Nephron progenitor cell (in vitro differentiated cells): ENCODE measurements at places on chromosomes 1 and 21.

DNA sequence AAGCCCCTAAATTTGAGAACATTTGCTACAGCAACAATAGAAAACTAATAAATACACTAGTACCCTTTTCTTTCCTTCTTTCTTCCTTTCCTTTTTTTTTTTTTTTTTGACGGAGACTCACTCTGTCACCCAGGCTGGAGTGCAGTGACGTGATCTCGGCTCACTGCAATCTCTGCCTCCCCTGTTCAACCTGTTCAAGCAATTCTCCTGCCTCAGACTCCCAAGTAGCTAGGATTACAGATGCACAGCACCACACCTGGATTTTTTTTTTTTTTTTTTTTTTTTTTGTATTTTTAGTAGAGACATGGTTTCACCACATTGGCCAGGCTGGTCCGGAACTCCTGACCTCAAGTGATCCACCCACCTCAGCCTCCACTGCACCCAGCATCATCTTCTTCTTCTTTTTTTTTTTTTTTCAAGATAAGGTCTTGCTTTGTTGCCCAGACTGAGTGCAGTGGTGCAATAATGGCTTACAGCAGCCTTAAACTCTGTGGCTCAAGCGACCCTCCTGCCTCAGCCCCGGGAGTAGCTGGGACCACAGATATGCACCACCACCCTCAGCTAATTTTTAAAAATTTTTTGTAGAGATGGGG is 19.6 kb upstream of the CBR3 start:
- no peak for DNase-seq

GRCh38 chr1:205554026-205554811 is 49.8 kb downstream of the CDK18 start:
- DNase-seq, result no peak

- DNase-seq, result no peak
Measured at GRCh38 chr1:172344444-172344843, 76.0 kb upstream of the C1orf105 start.

GRCh38 chr1:226692051-226692792 is 46.9 kb downstream of the ITPKB start:
- DNase-seq, result no peak

DNA sequence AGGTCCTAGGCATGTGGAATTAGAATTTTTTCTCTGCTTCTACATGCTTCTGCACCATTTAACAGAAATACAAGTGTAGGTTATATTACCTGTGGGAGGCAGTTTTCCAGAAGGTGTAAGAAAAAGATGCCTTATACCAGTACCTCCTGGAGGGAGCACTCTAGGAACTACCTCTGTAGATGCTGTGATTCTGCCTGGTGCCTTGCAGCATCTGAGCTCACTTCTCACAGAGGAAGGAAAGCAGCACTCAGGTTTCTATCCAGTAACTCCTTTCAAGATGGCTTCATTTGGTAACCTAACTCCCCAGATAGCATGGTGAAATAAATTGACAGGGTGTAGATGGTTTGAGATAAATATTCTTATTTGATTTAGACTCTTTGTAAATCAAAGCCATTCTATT is 50.3 kb downstream of the GIPC2 start:
- DNase-seq, result no peak

DNA sequence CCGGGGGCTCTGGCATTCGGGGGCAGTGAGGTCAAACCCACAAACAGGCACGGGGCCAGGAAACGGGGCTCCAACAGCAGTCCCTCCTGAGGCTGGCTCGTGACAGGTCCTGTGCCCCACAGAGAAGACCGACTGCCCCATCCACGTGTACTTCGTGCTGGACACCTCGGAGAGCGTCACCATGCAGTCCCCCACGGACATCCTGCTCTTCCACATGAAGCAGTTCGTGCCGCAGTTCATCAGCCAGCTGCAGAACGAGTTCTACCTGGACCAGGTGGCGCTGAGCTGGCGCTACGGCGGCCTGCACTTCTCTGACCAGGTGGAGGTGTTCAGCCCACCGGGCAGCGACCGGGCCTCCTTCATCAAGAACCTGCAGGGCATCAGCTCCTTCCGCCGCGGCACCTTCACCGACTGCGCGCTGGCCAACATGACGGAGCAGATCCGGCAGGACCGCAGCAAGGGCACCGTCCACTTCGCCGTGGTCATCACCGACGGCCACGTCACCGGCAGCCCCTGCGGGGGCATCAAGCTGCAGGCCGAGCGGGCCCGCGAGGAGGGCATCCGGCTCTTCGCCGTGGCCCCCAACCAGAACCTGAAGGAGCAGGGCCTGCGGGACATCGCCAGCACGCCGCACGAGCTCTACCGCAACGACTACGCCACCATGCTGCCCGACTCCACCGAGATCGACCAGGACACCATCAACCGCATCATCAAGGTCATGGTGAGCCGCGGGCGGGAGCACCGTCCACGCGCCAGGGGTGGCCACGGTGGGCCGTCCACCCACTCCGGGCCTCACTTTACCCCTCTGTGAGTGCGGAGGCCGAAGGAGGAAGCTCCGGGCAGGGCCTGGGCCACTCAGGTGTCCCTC is 14.2 kb downstream of the COL6A2 start:
- no peak for DNase-seq

- DNase-seq, result no peak
Measured at GRCh38 chr1:32151319-32151787, 28.1 kb upstream of the TXLNA start.

GRCh38 chr1:216183454-216183853 is 239.8 kb downstream of the USH2A start:
- DNase-seq, result no peak

DNA sequence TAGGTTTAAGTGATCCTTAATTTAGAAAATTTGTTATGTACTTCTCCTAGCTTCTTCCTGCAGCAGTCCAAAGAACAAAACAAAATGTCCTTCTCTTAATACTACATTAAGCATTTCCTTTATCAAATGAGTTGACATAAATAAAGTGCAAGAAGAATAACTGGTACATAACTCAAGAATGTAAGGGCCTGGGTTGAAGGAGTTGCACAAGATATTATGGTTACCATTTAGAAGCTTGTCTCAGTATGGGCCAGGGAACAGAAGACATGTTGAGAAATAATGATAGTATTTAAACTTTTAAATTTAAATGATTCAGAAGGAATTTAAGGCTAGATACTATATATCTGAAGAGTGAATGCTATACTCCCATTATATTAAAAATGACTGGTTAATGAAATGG is 23.5 kb downstream of the SUCO start:
- no peak for DNase-seq

DNA sequence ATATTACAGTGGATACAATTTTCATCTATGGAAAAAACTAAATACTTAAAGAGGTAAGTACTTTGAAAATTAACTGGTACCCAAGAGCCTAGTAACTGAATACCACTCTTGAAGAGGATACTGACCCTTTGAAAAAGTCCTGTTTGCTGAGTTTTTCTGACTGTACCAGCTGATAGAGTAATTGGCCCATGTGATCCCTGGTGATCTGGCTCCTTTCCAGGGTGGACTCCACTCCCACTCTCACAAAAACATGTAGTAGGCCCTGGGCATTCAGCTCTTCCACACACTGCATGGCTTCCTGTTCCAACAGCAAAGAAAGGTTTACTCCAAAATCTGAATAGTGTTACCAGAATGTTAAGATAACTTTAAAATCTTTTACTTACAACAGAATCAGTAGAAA is 53.6 kb upstream of the HP1BP3 start:
- no peak for DNase-seq

DNA sequence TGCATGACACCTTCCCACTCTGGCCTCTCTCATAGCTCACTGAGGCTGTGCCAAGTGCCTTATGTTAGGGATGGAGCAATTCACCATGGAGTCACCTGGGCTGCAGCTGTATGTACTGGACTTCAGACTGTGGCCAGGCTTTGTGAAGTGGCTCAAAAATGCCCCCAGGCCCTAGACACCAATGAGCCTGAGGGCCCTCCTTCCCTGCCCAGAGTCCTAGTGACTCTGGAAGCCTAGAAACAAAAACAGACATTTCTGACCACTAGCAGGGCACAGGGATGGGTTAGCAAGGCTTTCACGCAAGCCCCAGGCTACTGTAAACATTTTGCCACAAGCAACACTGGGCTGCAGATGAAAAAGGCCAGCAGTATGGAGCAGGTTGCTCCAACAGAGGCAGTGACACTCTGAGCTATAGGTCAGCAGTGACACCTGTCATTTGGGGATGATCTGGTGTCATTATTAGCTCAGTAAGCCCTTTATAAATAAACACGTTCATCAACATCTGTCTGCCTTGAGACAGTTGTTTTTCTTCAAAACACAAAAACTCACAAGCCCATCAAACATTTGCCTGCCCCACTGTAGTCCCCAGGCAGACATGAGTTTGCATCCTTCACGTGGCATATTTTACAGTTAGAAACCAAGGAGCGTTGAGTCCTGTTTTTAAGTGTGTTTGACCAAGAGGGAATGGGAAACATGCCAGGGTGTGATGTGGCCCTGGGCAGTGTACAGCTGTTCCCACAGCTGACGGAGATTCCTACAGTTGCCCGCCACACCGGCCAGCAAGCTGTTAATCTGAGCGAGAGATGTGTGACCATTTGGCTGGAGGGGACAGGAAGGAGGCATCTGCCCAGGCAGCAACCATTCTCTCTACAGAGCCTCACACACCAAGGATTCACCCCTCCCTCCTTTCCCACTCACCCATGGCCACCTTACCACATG is 66.8 kb downstream of the KCNN3 start:
- no peak for DNase-seq

DNA sequence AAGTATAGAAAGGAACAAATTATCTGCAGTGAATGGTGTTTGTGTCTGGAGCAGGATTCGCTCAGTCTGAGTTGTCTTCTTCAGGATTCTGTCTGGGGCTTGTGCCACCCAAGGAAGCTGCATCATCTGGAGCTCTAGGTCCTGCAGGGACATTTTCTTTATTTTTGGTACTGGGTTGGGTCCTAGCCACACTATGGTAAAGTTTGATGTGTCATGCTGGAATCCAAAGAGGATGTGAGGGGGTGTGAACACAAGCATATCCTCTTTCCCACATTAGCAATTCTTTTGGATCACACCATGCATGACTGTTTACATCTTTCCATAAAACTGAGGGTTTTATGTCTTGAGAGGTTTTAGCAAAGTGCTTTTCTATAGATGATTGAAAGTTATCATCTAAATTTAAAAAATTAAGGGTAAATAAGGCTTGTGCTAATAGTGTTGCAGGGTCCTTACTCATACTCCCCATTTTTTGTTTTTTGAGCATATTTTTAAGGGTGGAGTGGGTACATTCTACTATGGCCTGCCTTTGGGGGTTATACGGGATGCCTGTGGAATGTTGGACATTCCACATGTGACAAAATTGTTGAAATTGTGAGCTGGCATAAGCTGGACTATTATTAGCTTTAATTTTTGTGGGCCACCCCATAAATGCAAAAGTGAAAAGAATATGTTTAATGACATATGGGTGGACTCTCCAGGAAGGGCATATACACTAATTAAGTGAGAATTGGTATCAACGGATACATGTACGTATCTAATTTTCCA is 152.0 kb upstream of the HMCN1 start:
- DNase-seq, result no peak

- no peak for DNase-seq
Measured at GRCh38 chr1:165451691-165452090, 6.8 kb upstream of the RXRG start.

- peak; percentile 15 for DNase-seq
Measured at GRCh38 chr1:178650934-178651511, 74.0 kb upstream of the RALGPS2 start.

DNA sequence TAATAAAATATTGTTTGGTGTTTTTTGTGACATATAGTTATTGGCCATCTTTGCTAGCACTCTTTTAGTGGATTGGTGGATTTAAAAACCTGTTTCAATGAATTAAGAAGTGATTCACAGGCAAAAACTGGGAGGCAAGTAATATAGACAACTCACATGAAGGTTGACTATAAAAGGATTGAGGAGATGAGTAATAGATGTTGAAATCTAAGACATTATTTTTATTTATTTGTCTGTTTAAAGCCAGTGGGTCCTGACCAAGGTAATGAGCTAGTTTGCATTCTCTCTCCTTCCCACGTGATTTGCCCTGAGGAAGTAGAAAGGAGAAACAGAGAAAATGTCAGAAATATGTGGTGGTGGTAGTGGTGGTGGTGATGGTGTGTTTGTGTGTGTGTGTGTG is 351.5 kb upstream of the ZP4 start:
- no peak for DNase-seq

GRCh38 chr1:109863667-109864046 is 47.0 kb upstream of the CSF1 start:
- DNase-seq, result no peak

- DNase-seq, result no peak
Measured at GRCh38 chr1:117271959-117272358, 61.2 kb upstream of the VTCN1 start.

DNA sequence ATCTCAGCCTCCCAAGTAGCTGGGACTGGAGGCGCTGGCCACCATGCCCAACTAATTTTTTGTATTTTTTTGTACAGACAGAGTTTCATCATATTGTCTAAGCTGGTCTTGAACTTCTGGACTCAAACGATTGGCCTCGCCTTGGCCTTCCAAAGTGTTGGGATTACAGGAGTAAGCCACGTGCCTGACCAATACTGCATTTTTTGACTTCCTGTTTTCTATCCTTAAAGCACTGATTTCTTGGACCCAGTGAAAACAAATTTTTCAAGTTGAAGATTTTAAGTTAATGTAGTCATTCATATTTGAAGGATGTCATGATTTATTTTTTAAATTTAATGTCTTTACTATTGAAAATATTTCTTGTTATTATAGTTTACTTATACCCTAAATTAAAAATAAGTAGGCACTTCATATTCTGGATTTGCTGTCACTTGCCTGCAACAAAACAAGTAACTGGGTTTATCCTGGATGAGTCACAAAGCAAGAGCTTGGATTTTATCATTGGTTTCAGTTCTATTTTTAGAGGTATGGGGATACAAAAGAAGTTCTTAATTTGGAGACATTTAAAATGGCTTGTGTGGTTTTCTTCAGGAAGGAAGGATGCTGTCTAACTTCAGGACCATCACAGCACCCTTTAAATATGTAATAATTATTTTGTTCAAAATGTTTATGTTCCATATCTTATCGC is 2.2 kb upstream of the VPS45 start:
- no peak for DNase-seq

DNA sequence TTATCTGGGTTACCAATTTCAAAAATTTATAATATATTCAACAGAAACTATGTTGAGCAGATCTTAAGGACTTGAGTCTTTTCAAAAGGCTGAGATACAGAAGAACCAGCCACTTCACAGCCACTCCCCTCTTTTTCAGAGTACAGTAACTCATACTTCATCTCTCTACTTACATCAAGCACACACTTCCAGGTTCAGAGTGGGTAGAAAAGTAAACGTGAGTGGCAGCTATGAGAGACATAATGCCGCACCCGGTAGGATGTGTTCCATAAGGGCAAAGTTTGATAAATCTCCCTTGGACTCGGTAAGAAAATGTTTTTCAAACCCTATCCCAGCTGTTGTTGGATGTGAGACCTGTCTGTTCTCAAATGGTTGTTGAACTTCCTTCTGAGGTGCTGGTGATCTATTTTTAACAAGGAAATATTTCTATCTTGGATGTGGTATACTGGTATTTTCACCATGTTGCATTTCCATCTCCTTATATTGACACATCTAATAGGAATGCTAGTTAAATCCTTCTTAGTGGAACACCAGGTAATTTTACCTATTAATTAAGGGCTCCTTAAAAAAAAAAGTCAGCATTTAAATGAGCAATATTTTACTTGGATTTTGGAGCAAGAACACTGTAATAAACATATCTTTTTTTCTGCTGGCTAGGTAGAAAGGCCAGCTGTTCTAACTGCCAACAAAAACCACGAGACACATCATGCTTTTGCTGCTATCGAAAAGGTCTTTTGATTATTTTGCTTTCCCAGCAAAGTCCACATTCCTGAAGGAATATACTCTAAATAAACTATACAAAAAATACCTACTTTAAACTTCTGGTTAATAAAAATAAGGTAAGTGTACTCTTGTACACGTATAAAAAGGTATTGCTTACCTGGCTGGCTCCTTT is 28.2 kb downstream of the CNN3 start:
- no peak for DNase-seq
